Transverse colon (tissue), 4 donors: ENCODE measurements at places on chromosomes 11 and 22. TPM values are rescaled to one million over a fixed set of nuclear protein-coding genes. Genes with fewer than 3 reads are reported as not detected.
A peak's percentile ranks its signal among the peaks of the same experiment; 100 is the strongest.

- no peaks in the 10 kb centered on the region for H3K4me1 ChIP-seq
- no peaks in the 10 kb centered on the region for H3K27me3 ChIP-seq
- H3K27ac ChIP-seq, result peak overlapping the region; percentile 37
Observed at GRCh38 chr22:27467711-27468110, 333.8 kb downstream of the MN1 start.

DNA sequence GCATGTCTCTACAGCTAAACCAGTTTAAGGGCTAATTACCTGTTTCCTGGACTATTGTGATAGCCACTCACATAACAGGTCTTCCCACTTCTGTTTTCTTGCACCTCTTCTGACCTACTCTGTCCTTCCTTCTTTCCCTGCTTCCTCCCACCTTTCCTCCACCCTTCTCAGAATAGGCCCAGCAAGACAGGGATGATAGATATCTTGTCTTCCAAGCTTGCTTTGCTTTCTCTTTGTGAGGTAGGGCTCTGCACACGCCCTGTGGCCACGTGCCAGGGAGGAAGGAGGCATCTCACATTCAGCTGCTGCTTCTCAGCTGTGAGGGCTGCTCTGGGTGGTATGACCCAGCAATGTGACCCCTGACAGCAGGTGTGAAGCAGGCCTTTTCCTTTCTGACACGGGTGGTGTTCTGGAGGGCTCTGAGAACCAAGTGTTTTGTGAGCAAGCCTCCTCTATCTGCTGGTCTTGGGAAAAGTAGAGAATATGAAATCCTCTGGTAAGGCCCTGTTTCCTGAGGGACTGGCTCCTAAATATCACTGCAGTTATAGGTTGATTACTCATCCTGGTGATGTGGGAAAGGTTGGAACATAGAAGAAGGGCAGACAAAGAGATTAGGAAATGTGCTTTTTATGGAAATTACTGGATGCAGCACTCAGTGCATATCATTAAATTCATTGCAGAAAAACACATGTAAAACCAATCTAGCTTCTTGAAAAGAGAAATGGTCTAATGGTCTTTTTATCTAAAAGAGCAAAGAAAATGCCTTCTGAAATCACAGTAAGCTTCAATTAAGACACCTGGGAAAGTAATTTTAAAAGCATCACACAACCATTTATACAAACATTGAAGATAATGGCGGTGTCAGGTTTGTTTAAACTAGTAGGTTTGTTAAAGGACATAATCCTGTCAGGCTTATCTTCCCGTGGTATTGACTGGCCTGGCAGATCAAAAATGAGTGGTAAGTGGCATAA is 8.5 kb downstream of the AMOTL1 start:
- H3K4me1 ChIP-seq, result peaks cover 42% of the 10 kb centered on the region
- H3K36me3 ChIP-seq, result no peaks in the 10 kb centered on the region
- peak overlapping the region; percentile 36 for H3K27ac ChIP-seq
- no peak for DNase-seq

DNA sequence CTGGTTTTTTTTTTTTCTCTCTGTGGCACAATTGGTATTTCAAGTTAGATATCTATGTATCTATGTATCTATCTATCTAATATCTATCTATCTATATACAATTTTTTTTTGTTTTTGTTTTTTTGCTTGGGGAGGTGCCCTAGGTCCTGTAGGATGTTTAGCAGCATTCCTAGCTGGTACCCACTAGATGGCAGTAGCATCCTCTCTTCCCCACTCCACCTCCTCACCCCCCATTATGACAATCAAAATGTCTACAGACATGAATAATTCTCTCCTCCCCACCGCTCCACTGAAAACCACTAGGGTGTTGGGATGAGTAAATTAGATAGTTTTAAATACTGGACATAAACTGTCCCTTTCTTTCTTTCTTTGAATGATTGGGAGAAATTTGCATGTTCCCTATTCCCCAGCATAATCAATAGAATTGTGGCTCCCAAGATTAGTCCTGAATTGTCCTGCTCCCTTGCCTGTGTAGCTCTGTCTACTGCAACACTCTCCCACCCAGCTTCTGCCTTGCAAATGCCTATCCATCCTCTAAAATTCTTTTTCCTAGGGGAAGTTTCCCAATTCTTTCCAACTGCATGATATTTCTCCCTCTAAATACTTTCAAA is 1152.4 kb downstream of the LRRC4C start:
- H3K4me3 ChIP-seq, result no peak overlapping the region
- DNase-seq, result no peak
- H3K36me3 ChIP-seq, result no peaks in the 10 kb centered on the region
- H3K27me3 ChIP-seq, result no peaks in the 10 kb centered on the region

DNA sequence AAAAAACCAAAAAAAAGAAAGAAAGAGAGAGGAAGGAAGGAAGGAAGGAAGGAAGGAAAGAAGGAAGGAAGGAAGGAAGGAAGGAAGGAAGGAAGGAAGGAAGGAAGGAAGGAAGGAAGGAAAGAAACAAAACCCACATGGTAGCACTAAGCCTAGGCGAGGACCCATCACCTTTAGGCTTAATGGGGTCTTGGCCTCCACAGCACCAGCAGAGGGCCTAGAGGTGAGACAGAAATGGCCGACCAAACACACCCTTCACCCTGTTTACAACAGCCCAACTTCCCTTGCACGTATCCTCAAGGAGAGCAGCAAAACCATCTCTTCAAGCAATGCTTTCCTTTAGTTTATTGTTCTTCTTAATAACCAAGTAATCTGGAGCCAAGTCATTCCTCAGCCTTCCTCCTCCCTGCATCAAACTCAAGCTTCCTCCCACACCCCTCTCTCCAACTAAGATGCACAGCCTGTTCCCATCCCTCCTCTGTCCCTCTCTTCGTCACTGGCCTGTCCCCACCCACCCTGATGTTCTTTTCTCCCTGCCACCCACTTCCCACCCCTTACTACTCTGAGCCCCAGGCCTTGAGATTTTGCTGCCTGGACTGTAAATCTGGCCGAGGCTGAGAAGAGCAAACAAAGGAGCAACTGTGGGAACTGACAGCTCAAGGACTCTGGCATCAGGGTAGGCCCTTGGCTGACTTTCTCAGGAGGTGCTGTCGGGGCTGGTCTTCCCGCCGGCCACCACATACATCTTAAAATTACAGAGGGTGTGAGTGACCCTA is 26.0 kb downstream of the POU2AF1 start:
- peak; percentile 45 for DNase-seq
- H3K36me3 ChIP-seq, result no peaks in the 10 kb centered on the region
- H3K4me3 ChIP-seq, result no peak overlapping the region
- H3K4me1 ChIP-seq, result no peaks in the 10 kb centered on the region
- no peaks in the 10 kb centered on the region for H3K27me3 ChIP-seq

- no peaks in the 10 kb centered on the region for H3K4me1 ChIP-seq
- H3K36me3 ChIP-seq, result no peaks in the 10 kb centered on the region
- H3K27me3 ChIP-seq, result no peaks in the 10 kb centered on the region
- H3K27ac ChIP-seq, result no peak overlapping the region
- peak; percentile 5 for DNase-seq
Observed at GRCh38 chr11:77202941-77203900, 75.2 kb downstream of the MYO7A start.

GRCh38 chr11:20493340-20493739 is 105.8 kb downstream of the PRMT3 start:
- no peak for DNase-seq
- H3K27ac ChIP-seq, result no peak overlapping the region
- H3K36me3 ChIP-seq, result no peaks in the 10 kb centered on the region
- H3K27me3 ChIP-seq, result no peaks in the 10 kb centered on the region
- no peaks in the 10 kb centered on the region for H3K4me1 ChIP-seq

GRCh38 chr11:102927624-102927990 is 27.9 kb downstream of the MMP13 start:
- H3K4me1 ChIP-seq, result peaks cover 58% of the 10 kb centered on the region
- H3K27ac ChIP-seq, result no peak overlapping the region
- no peaks in the 10 kb centered on the region for H3K36me3 ChIP-seq
- no peak overlapping the region for H3K4me3 ChIP-seq
- DNase-seq, result no peak

DNA sequence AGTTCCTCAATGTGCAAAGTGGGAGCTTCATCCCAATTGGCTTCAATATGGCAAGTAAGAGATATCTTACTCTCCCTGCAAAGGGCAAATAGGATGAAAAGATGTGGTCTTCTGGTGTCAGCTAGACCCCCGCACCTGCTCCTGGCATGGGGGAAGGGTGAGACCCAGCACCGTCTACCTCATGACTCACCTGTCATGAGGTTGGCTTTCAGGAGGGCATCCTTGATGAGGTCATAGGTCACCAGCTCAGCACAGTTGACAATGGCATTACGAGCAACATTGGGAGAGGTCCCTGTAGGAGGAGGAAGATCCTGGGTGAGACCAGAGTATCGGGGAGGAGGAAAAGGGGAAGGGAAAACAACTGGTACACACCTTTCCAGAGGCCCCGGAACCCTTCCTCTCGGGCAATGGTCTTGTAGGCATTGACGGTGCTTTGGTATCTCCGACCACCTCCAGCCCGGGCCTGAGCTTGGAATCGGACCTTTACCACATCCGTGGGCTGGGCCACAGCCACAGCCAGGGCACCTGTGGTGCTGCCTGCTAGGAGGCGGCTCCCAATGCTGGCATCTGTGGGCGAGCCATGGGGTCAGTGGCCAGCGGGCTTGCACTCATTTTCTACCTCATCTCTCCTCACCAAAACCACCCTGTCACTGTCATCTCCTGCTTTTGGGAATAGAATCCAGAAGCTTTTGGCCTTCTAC is 6.0 kb downstream of the UCP2 start:
- no peak overlapping the region for H3K27ac ChIP-seq
- H3K27me3 ChIP-seq, result no peaks in the 10 kb centered on the region
- peaks cover 17% of the 10 kb centered on the region for H3K36me3 ChIP-seq
- DNase-seq, result no peak
- no peak overlapping the region for H3K4me3 ChIP-seq

DNA sequence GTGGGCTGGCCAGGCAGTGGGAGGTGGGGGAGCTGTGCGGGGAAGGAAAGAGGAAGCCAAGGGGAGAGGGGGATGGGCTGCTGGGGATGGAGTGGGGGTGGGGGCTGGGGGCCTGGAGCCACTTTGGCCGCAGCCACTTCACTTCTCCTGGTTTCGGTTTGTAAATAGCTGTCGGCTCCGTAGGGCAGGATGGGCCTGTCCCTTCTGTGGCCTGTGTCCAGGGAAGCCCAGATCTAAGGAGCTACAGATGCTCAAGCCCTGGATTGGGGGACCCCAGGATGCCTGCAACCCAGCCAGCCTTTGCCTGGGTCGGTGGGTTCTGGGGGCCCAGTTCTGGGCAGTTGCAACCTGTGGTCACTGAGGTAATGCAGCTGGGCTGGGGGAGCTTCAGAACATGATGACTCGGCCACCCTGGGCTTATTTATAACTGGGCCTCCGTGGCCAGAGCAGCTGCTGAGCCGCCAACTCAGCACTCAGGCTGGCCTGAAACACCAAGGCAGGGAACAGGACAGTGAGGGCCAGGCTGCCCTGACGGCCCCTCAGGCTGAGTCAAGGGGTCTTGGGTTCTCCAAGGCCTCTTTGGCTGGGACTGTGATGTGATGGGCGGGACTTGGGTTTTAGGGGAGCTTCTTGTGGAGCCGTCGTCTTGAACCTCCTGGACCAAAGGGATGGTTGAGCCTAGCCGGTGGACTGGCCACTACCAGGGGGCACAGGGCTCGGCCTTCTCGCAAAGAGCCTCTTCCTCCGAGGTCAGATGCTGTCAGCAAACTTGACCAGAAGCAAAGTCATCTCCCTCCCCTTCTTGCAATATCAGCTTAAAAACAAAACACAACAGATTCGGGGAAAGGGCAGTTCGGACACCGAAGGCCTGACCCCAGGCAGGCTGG is 15.0 kb upstream of the SLC39A13 start:
- DNase-seq, result no peak
- peaks cover 18% of the 10 kb centered on the region for H3K4me1 ChIP-seq
- peak overlapping the region; percentile 78 for H3K27ac ChIP-seq
- no peak overlapping the region for H3K4me3 ChIP-seq
- H3K36me3 ChIP-seq, result no peaks in the 10 kb centered on the region

DNA sequence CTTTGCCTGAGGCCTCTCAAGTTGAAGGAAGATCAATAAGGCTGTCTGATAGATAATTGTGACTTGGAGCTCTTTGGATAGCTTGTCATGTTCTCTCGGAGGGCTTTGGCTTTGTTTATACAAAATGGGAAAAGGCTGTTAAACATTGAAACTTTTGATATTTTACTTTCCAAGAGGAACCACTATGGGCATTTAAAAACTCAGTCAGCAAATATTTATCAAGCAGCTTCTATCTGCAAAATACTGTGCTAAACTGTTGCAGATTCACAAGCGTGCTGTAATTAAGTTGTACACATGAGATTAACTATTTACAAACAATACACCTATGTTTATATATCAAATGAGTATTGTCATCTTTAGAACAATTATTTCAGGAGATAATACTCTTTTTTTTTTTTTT is 34.5 kb upstream of the SORL1 start:
- no peaks in the 10 kb centered on the region for H3K27me3 ChIP-seq
- no peak overlapping the region for H3K4me3 ChIP-seq
- DNase-seq, result no peak

DNA sequence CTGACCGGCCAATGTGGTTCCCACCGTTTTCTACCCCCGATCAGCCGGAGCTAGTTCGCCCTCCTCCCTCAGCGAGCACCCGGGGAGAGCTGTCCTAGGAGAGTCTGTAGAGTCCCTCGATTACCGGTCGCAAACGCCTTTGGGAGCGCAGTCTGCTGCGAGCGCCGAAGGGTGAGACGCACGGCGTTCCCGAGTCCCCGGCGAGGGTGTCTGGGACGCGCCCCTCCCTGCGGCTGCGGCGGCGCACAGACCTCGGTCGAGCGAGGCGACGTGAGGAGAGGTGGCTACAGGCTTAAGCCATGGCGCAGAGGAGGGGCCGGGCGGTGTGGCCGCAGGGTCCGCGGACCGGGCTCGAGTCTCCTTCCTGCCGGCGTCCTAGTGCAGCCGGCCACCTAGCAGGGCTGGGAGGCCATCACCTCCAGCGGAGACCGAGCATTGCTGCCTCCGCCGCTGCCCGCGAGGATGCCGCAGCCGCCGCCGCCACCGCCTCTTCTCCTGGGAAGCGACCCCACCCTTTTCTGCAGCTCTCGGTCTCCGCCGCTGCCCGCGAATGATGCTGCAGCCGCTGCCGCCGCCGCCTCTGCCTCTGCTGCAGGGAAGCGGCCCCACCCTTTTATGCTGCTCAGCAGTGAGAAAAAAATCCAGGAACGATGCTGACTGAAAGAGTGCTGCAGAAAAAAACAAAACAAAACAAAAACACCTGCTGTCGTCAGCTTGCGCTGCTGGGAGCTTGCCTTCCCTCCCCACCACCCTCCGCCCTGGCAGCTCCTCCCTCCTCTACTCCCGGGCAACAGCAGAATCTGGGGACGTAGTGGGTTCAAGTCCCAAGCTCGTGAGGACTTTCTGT is at the start of gene MAP6:
Gene MAP6 (minus strand): TSS at position 588 of the 847 bp plus-strand sequence. CDS start 669 bp downstream, outside the sequence.
- no peaks in the 10 kb centered on the region for H3K36me3 ChIP-seq
- peak within 1 kb of the TSS; percentile 72 for H3K27ac ChIP-seq
- peak within 1 kb of the TSS; percentile 52 for H3K4me3 ChIP-seq
- peaks cover 86% of the 10 kb centered on the region for H3K27me3 ChIP-seq
- peak; percentile 25 for DNase-seq

GRCh38 chr11:102837156-102837555 is 6.3 kb downstream of the MMP3 start:
- no peaks in the 10 kb centered on the region for H3K4me1 ChIP-seq
- no peak overlapping the region for H3K4me3 ChIP-seq
- H3K36me3 ChIP-seq, result no peaks in the 10 kb centered on the region
- no peak overlapping the region for H3K27ac ChIP-seq
- no peak for DNase-seq

GRCh38 chr11:73468590-73469161 is 92.5 kb downstream of the RELT start:
- DNase-seq, result no peak
- no peaks in the 10 kb centered on the region for H3K27me3 ChIP-seq
- no peak overlapping the region for H3K27ac ChIP-seq
- H3K4me3 ChIP-seq, result no peak overlapping the region
- H3K4me1 ChIP-seq, result no peaks in the 10 kb centered on the region

Gene ZNF280B
- not detected for total RNA-seq

Gene TBX10
- total RNA-seq, result not detected

Gene ANAPC15
- 15.1 TPM for total RNA-seq

Gene KCNJ4
- total RNA-seq, result not detected

Gene PTPRJ
- total RNA-seq, result 25.3 TPM

Gene TRIM29
- total RNA-seq, result not detected

Gene SLC25A17
- 14.1 TPM for total RNA-seq

Gene PATZ1
- total RNA-seq, result 3.6 TPM
